ENCODE measurements at places on chromosomes 3 and 15.

DNA sequence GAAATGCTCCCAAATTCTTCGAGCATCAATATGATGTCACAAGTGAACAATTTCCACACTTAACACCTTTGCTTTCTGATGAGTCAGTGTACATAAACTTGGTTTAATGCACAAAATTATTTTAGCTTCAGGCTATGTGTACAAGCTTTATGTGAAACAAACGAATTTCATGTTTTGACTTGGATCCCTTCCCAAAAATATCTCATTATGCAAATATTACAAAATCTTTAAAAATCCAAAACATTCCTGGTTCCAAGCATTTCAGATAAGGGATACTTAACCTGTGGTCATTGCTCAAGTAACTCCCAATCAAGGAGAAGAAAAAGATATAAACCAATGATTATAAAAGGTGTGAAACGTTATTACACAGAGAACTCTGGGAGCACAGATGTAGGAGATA, 25.2 kb downstream of the RAB5A start:
- no peak for DNase-seq

DNA sequence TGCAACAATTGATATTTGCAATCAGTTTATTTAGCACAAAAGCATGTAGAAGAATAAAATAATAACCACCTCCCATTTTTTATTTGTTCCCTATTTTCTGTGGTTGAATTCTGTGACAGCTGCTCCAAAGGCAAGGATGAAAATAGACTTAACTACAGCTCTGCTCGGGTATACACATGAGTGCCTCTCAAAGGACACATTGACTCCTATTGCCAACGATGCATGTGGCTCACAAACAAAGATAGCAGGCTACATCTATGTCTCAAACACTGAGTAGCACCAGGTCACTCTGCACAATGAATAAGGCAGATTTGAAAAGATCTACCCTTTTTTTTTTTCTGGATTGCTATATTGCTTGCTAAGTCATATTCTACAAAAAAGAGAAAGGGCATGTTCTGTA, 612.9 kb downstream of the ROBO1 start:
- no peak for DNase-seq

GRCh38 chr3:152060701-152061100, 187.3 kb downstream of the SUCNR1 start:
- DNase-seq, result no peak

- DNase-seq, result no peak
Measured at GRCh38 chr15:62783303-62783957, 259.1 kb upstream of the TPM1 start.

All from esophagus squamous epithelium (tissue), 5 donors.